Right renal pelvis (tissue), 4 donors: ENCODE measurements at places on chromosomes 12 and 14. TPM values are rescaled to one million over a fixed set of nuclear protein-coding genes. Genes with fewer than 3 reads are reported as not detected.

GRCh38 chr12:1131811-1132224 is 140.8 kb downstream of the ERC1 start:
- no peak for DNase-seq

DNA sequence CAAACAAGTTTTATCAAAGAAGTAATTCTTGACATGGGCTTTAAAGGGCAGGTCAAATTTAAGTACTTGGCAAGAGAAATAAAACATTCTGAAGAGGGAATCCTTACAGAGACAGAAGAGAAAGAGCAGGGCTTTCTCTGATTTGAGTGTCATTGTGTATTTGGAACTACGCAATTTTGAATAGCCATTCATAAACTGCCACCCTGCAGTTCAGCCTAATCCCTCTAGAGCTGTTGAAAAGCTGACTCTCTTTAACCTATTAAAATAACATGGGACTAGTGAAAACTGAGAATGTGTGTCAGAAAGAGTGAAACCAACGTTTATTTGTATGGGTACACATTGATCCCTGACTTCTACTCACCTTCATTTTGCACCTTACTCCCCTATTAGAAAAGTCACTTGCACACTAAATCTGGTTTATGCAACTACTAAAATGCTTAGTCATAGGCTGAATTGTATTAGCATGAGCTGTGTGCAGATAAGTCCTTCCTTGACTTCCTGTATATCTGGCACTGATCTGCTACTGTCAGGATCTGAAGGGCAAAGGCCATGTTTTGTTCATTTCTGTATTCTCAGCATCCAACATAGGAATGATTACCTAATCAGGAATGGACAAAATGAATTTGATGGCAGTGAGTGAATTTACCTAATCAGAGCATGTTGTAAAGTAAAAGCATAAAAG is 458.9 kb downstream of the NOVA1 start:
- DNase-seq: no peak

- no peak for DNase-seq
These were observed 23.2 kb upstream of the KIF26A start for GRCh38 chr14:104115131-104115600.

DNA sequence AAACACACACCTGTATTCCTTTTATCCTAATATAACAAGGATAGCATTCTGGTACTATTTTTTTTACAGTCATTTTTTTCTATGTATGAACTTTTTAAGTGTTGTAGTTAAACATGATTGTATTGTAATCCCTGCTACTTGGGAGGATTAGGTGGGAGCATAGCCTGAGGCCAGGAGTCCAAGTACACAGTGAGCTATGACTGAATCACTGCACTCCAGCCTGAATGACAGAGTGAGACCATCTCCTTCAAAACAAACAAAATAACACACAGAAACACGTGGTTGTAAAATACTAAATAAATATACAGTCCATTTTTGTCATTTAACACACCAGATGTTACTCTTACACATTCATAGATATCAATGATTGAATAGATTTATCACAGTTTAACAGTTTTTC is 56.9 kb downstream of the MAP4K5 start:
- DNase-seq: no peak

GRCh38 chr12:66549050-66549389 is 129.9 kb downstream of the GRIP1 start:
- DNase-seq: no peak

DNA sequence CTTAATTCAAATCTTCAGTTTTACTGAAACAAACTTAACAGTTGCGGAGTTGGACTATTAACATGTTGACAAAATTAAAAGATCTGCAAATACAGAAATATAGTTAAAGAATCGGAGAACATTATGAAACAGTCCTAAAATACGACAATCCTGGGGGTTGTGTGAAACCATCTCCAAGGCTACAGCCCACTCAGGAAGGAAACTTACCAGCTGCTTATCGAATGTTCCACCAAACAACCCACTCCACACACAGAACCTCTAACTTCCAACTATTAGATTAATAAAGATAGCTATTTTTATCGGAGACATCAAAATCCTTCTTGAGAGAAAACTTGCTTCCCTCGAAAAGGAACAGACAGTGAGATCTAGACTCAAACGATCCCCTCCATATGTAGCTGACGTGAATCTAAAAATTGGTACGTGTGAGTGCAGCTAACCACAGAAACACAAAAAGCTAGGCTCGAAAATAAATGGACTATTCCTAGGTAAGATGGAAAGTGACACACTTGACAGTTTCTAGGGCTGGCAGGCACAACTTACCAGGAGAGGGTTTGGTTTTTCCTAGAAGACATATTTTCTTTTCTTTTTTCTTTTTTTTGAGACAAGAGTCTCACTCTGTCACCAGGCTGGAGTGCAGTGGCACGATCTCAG is 12.9 kb downstream of the VPS37B start:
- no peak for DNase-seq

GRCh38 chr12:6323340-6323994 is 13.0 kb downstream of the PLEKHG6 start:
- DNase-seq: no peak

DNA sequence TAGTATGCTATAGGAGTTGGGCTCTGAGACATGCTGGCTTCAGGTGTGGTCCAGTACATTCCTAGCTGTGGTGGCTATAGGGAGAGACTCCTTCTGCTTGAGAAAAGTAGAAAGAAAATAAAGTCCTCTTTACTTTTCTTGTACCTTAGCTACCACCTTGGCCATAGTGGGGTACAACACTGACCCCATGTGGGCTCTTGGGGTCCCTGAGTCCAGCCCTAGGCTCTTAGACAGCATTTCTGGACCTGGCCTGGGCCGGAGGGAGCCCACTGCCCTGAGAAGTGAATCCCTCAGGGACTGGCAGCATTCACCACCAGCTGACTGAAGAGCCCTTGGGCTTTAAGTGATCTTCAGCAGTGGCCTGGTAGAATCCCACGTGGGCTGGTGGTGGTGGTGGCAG is 143.1 kb downstream of the SYT10 start:
- no peak for DNase-seq

DNA sequence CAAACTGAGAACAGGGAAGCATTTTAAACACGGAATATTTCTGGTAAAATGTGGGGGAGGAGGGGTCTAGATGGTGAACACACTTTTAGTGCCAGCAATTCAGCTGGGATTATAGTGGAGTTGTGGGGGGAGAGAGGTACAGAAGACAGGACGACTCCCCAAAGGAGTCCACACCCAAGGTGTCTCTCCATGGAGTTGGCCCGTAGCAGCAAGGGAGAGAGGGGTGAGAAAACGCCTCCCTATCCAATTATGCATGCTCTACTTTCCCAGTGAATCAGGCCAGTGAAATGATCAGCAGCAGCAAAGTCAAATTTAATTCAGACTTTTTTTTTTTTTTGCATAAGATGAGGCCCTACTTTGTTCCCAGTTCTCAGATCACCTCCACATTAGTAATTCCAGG is 38.6 kb downstream of the BTG1 start:
- DNase-seq: no peak

GRCh38 chr12:50066402-50066801 is 9.0 kb downstream of the ASIC1 start:
- no peak for DNase-seq

- DNase-seq: no peak
These were observed 85.8 kb downstream of the TNFAIP2 start for GRCh38 chr14:103209054-103209453.

DNA sequence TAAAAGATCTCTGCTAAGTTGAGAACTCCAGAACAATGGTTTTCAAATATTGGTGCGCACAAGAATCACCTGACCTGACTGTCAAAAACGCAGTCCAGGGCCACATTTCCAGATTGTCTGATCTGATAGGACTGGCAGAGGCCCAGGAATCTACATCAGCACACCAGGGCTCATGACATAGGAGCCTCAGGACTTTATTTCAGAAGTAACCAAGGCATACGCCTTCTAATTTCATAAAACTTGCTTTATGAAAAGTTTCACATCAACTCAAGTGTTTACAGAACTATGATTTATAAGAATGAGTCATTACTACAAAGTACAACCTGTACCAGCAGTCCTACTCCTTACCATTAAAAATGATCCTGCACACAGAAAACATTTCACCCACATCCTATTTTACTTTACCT is 47.7 kb upstream of the PTPRO start:
- DNase-seq: no peak

The PROX2 gene
- 0.44 TPM for polyA plus RNA-seq

The NDRG2 gene
- polyA plus RNA-seq: 184 TPM

The VWF gene
- polyA plus RNA-seq: 10.1 TPM

The SRRM4 gene
- 0.10 TPM for polyA plus RNA-seq

The WIF1 gene
- 1.9 TPM for polyA plus RNA-seq

The CFAP54 gene
- polyA plus RNA-seq: 2.8 TPM

The ANAPC5 gene
- polyA plus RNA-seq: 131 TPM
